ENCODE measurements at places on chromosomes 7 and 10.

DNA sequence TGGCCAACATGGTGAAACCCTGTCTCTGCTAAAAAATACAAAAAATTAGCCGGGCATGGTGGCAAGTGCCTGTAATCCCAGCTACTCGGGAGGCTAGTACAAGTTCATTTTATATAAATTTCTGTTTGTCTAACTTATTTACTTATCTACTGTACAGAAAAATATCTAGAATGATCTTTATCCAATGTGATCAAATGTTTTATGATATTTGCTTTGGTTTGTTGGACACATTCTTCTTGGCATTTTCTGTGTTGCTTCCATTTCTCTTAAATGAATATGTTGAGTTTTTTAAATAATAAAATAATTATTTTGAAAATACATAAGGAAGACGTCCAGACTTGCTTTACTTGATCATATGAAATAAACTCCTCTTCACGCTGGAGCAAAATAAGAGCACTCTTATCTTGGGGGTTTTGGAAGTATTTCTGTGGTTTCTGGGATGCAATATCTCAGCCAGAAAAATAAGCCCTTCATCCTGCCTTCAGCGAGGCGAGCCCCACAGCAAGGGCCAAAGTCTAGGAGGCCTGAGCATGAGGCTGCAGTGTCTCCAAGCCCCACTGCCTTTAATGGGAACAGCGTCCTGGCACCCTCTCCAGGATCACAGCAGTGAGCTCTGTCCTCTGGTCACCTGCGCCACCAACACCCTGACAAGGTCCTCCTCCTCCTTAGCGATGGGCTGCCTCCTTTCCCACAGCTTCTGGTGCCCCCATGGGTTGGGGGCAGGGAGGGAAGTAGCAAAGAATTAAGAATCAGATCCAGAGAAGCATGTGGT lies 480.2 kb downstream of the KCNMA1 start:
- no peak for DNase-seq

- DNase-seq, result no peak
These were observed 16.0 kb upstream of the LANCL2 start for GRCh38 chr7:55349121-55349520.

DNA sequence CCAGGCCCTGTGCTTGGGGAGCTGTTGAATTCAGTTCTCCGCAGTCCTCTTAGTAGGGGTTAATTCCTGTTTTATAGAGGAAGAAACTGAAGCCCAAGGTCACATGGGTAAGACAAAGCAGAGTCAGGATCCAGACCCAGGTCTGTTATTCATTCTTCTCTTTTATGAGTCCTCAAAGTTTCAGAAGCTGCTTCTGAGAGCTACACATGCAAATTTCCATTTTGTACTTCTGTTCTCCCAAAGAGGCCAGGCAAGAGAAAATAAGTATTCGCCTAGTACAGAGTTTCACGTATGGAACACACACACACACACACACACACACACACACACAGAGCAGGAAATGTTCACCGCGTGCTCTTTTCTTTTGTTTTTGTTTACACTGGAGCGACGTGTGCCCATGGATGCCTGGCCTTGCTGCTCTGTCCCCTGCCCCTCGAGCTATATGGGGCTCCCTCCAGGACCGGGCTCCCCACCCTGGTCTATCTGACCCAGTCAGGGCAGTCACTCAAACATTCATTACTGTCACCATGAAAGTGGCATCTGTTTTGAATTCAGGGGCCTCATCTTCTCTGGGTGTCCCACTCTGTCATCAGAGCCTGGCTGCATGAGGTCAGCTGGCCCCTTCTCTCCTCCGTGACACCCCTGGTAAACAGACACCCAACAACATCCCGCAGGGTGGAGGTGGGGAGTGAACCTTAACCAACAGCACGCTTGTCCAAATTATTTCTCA lies 84.4 kb downstream of the TNS3 start:
- no peak for DNase-seq

- no peak for DNase-seq
These were observed 176.2 kb upstream of the CHRM2 start for GRCh38 chr7:136692221-136692620.

GRCh38 chr10:22900841-22901601 lies 26.8 kb upstream of the ARMC3 start:
- no peak for DNase-seq

GRCh38 chr10:113922787-113923570 lies 68.5 kb downstream of the NHLRC2 start:
- no peak for DNase-seq

- DNase-seq, result no peak
These were observed 293.6 kb downstream of the ARHGAP12 start for GRCh38 chr10:31635009-31635408.

- no peak for DNase-seq
These were observed 278.2 kb downstream of the SNX13 start for GRCh38 chr7:17661982-17662585.

- DNase-seq, result no peak
These were observed 64.0 kb downstream of the CACNB2 start for GRCh38 chr10:18204039-18204835.

GRCh38 chr7:77525231-77525630 lies 11.9 kb upstream of the PTPN12 start:
- DNase-seq, result no peak

- no peak for DNase-seq
These were observed 113.7 kb downstream of the EGFR start for GRCh38 chr7:55132550-55132889.

DNA sequence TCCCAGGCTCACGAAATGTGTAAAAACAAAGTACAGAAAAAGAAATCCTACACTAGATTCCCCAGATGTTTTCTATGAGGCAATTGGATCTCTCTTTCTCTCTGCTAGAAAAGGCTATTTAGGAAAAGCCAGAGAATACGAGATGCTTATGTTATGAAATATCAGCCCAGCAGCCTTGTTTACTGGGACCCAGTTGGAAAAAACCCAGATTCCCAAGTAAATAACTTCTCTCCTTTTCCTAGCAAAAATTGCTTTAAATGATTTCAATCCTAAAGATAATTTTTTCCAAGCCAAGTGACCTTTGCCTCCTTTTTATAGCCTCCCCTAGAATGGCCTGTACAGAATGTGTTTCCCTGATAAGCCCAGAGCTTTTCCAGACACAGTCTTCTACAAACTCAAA lies 199.3 kb downstream of the PLXNA4 start:
- no peak for DNase-seq

DNA sequence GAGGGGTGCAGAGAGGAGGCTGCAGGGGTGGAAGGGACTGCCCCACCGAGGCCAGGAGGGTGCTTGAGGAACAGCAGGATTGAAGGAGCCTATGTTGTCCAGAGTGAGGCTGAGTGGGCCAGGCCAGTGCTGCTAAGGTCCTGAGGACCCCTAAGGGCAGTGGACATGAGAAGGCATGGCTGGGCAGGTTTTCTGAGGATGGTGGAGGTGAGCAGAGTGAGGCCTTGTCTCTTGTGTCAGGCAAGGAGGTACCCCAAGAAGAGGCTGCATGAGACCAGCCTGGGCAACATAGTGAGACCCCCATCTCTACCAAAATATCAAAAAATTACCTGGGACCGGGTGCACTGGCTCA lies 5.2 kb downstream of the SH2B2 start:
- DNase-seq, result no peak
